ENCODE measurements at places on chromosomes 6 and 20. TPM values are rescaled to one million over a fixed set of nuclear protein-coding genes. Genes with fewer than 3 reads are reported as not detected.
A peak's percentile ranks its signal among the peaks of the same experiment; 100 is the strongest.

DNA sequence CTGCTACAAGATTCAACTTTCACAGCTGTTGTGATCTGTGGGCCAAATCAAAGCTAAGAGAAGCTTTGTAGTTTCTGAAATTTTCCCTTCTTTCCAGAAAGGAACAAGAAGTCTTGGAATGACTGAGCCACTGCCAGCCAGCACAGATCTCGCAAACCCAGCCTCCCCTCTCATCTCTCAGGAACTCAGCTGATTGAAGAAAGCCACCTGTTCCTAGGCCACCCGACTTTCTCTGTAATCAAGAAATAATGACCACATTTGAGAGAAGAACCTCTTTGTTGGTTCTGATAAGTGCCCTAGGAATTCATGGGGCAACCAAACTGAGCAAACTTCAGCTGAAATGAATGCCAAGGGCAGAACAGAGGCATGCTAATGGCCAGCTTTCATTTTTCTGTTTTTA is 61.7 kb downstream of the HDGFL1 start:
- H3K27ac ChIP-seq = no peak overlapping the region
- H3K27me3 ChIP-seq = no peaks in the 10 kb centered on the region

DNA sequence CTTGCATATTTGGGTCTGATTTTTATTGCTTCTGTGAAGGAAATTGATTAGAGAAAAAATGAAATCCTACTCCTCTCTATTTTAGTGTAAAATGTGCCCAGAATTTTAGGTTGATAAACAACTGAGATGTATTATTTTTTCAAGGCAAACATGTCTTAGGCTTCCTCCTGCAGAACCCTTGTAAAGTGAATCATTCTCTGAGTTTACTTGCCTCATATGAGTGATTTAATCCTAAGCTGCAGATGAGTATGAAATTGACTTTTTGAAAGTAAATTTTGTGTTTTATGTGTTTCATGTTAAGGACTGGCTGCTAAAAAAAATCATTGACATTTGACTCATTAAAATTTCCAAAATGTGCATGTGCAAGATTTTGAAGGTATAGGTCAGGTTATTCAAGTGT is 138.5 kb upstream of the PHACTR1 start:
- no peak overlapping the region for H3K27ac ChIP-seq
- H3K4me3 ChIP-seq = no peak overlapping the region
- H3K36me3 ChIP-seq = no peaks in the 10 kb centered on the region
- DNase-seq = no peak

TAGAP gene
- 8.8 TPM for total RNA-seq

DNA sequence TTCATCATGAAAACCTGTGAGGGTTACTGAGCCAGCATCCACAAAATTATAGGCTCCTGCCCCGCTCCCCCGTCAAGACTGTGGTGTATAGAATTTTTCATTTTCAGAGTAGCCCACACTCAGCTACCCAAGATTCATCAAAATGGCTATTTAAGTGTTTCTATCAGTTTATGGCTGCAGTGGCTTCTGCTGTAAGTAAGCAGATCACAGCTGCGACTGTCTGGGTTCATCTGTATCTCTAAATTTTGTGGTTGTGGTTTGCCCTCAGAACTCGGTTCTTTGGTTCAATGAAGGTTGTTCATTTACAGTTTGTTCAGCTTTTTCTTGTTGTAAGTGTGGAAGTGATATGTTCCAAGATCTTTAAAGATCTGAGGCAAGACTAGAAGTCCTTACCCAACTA is 284.2 kb downstream of the DOK5 start:
- H3K27me3 ChIP-seq = no peaks in the 10 kb centered on the region
- no peaks in the 10 kb centered on the region for H3K4me1 ChIP-seq
- H3K27ac ChIP-seq = no peak overlapping the region
- no peak overlapping the region for H3K4me3 ChIP-seq

CDKAL1 gene
- total RNA-seq = 20.2 TPM

TBC1D20 gene
- total RNA-seq = 26.2 TPM

DNA sequence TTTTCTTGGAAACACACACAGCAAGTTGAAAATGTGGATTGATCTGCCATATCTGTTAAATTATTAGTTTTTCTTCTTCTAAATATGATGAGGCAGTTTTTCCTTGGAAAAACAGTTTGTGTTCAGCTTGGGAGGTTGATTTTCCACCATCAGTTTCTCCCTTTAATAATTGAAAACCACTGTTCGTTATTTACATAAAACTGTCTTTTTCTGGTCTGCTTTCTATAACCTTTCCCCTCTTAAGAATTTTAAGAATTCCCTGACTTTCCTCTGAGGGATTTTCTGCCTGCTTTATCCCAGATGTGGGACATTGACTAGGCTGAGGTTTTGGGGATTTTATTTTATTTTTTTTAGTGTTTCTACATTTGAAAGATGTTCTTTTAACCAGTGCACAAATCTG is 27.2 kb downstream of the DSE start:
- H3K27me3 ChIP-seq = no peaks in the 10 kb centered on the region
- peak; percentile 52 for DNase-seq
- H3K4me1 ChIP-seq = peaks cover 7% of the 10 kb centered on the region
- H3K36me3 ChIP-seq = no peaks in the 10 kb centered on the region
- no peak overlapping the region for H3K27ac ChIP-seq

CALHM4 gene
- not detected for total RNA-seq

FOXS1 gene
- total RNA-seq = 2.1 TPM

DNA sequence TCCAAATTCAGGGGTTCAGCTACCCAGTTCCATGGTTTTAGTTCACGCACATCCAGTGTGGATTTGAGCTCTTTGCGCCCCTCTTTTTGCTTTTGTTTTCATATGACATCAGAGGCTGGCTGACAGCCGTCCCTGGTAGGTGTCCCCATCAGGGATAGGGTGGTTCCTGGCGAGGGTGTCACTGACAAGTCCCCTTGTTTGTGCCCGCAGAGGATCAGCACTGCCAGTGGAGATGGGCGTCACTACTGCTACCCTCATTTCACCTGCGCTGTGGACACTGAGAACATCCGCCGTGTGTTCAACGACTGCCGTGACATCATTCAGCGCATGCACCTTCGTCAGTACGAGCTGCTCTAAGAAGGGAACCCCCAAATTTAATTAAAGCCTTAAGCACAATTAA is 58.0 kb downstream of the GNAS start:
- no peak overlapping the region for H3K4me3 ChIP-seq
- H3K36me3 ChIP-seq = peaks cover 31% of the 10 kb centered on the region
- peaks cover 8% of the 10 kb centered on the region for H3K4me1 ChIP-seq
- no peak overlapping the region for H3K27ac ChIP-seq
- H3K27me3 ChIP-seq = no peaks in the 10 kb centered on the region

DNA sequence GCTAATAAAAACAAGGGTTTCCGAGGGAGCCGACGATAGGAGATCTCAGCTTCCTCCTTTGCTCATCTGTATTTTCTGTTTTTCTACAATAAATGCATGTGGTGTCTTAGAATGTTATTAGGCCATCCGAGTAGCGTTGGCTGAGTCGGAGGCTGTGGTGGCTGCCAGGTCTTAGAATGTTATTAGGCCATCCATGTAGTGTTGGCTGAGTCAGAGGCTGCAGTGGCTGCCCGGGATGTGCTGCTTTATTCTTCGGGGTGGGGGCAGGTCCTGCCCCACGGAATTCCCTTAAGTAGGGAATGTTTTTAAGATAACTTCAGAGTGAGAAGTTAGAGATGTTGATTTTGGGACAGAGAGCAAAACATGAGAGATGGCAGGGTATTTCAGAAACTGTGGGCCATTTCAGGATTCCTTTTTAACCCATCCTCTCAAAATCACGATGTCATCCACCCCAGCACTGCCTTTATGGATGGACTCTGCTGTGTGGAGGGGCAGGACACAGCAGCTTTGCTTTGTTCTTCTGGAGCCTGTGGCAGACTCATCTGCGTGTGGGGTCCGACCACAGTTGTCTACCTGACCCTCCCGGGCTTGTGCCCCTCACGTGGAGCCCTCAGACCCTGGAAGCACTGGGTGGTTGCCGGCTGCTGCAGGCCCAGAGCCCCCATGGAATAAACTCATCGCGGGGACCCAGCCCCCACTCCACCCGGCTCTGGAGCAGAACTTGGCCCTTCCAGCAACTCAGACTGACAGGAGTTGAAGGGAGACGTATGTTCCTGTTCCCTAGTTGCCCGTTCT is 20.4 kb downstream of the OSBPL2 start:
- H3K27ac ChIP-seq = no peak overlapping the region
- DNase-seq = no peak
- H3K36me3 ChIP-seq = no peaks in the 10 kb centered on the region
- no peaks in the 10 kb centered on the region for H3K4me1 ChIP-seq
- H3K27me3 ChIP-seq = no peaks in the 10 kb centered on the region

FERMT1 gene
- 0.57 TPM for total RNA-seq

DNA sequence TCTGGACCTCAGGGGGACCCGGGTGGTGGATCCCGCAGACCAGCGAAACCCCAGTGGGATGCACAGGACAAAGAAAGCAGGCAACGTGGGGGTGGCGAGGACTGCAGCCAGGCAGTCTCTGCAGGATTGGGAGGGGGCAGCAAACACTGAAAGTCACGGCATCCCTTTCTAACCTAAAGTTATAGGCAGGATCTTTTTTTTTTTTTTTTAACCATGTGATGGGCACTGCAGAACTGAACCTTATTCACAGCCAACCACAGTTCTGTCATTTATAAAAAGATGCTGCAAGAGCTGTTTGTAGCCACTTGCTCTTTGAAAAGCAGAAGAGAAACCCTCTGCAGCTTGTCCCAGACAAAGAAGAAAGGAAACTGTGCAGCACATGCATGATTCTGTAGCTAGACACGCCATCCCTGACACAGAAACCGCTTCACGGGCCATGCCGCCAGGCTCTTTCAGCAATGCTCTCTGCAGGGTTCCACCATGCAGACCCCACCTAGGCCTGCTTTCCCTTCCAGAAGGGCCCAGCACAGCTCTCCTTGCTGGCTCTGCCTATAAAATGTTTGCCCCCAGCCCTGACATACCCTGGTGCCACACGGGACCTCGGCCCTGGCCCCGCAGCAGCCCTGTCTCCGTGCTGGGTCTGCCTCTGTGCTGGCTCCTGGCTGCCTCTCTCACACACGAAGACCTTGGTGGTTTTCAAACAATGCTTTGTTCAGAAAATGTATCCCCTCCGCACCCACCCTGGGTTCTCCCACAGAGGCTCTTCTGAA is 70.8 kb downstream of the PYGB start:
- H3K27ac ChIP-seq = no peak overlapping the region
- H3K36me3 ChIP-seq = peaks cover 18% of the 10 kb centered on the region
- no peaks in the 10 kb centered on the region for H3K4me1 ChIP-seq
- no peak for DNase-seq

DNA sequence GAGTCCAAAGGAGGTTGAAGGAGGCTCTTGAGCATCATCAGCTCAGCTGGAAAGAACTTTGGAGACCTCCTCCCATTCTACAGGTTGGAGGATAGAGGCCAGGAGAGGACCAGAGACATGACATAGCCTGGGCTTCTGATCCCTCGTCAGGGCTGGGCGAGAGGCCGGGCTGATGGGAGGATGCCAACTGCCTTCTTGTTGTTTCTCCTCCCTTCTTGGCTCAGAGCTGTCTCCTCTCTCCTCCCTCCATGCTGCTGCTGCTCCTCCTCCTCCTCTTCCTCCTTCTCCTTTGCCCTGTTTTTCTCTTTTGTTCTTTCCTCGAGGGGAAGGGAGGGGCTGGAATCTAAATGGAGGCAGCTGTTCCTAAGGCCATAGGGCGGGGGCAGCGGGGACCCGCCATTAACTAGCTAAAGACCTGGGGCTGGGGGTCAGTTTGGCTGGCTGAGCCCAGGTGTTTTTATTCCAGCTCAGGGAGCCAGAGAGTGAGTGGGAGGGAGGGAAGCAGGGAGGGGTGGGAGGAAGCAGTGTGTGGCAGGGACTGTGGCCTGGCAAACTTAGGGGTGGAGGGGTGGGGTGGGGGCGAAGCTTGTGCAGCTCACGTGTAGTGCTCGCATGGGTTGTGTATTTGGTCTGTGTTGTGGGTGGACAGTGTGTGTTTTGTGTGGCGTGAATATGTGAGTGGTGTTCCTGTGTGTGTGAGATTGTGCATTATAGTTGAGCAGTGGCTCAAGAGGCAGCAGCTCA is 84.8 kb downstream of the CD40 start:
- H3K27ac ChIP-seq = no peak overlapping the region
- DNase-seq = no peak
- H3K4me3 ChIP-seq = no peak overlapping the region
- peaks cover 7% of the 10 kb centered on the region for H3K27me3 ChIP-seq

Measured in kidney (tissue), 22 donors.